B cell (primary cell): ENCODE measurements at places on chromosomes 5 and 9. TPM values are rescaled to one million over a fixed set of nuclear protein-coding genes. Genes with fewer than 3 reads are reported as not detected.

Gene SMC5
- polyA plus RNA-seq: 8.9 and 14.9 TPM in 2 replicates

Gene DMRT3
- polyA plus RNA-seq: not detected in 2 replicates

Gene ADGRD2
- not detected in 2 replicates for polyA plus RNA-seq

Gene DMRTA1
- not detected in 2 replicates for polyA plus RNA-seq

Gene EMB
- polyA plus RNA-seq: 40.7 and 43.3 TPM in 2 replicates
